ENCODE measurements at places on chromosomes 5 and 9.

- DNase-seq, result peak; percentile 72
Observed at GRCh38 chr9:34701023-34701768, 8.7 kb downstream of the CCL21 start.

DNA sequence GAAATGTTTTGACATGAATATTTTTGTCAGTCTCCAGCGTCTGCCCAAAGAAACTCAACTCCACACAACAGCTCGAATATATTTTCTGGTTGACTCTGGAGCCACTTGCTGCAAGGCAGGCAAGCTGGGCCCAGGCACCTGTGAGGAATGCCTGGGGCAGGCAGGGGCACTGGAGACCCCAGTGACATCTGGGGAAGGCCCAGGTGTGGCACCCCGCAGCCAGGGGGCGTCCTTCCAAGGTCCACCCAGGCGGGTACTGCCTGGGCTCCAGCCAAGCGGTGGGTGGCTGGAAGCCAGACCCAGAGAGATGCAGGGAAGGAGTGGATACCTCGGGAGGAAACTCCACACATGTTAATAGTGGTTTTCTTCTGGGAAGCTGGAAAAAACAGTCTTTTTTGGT, 125.9 kb downstream of the PHF2 start:
- no peak for DNase-seq

DNA sequence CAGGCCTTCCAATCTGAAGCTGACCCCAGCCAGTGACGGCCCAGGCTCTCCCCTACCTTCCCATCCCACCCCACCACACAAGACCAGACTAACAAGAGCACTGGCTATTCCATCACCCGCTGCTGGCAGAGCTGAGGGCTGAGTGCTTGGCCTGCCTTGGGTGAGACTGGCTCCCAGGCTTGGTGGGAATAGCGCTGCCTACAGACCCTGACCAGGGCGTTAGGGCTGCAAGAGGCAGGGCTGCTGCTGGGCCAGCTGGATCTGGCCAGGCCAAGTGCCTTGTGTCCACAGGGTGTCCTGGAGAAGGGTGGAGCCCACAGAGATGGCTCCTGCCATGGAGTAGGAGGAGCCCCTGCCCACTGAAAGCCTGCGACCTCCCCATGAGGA, 31.6 kb upstream of the ANGPTL2 start:
- no peak for DNase-seq

GRCh38 chr5:154860123-154860522, 1.7 kb downstream of the CNOT8 start:
- DNase-seq, result no peak

GRCh38 chr5:66454186-66455078, 141.8 kb upstream of the MAST4 start:
- no peak for DNase-seq

DNA sequence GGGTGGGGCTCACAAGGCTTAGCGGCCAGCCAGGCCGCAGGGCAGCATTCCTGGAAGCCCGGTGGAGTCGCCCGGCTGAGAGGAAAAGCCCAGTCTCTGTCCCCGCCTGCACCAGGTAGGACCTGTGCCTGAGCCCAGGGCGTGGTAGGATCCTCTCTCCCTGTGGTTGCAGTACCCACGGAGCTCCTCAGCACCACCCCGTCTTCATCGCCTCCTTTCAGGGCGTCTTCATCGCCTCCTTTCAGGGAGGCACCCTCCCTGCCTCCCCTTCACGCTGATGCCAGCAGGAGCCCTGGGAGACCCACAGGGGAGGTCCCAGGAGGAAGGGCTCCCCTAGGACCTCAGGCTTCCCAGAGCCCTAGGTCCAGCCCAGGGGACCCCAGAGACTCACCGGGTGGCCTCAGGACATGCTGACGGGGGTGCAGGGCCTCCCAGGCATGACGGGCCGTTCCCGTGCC, 53.3 kb upstream of the NOTCH1 start:
- no peak for DNase-seq

- peak; percentile 80 for DNase-seq
Observed at GRCh38 chr9:2299156-2299842, 284.2 kb downstream of the SMARCA2 start.
